ENCODE measurements at places on chromosomes 5 and 9.

- DNase-seq = no peak
Measured at GRCh38 chr5:125005266-125005665, 258.8 kb upstream of the ZNF608 start.

DNA sequence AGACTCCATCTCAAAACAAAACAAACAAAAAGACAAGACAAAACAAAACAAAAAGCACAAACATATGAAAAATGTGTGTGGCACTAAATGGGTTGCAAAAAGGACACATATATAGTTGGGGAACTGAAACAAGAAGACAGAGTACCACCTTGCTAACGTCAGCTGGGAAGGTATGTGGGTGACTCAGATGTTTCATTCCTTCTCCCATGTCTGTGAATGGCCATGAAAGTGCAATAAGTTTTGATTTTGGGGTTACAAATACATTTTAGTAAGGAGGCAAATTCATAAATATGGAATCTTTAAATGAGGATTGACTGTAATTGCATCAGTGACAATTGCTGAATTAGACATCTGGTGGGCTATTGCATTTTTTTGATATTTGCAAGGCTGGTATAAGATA, 81.6 kb upstream of the KLF4 start:
- no peak for DNase-seq

DNA sequence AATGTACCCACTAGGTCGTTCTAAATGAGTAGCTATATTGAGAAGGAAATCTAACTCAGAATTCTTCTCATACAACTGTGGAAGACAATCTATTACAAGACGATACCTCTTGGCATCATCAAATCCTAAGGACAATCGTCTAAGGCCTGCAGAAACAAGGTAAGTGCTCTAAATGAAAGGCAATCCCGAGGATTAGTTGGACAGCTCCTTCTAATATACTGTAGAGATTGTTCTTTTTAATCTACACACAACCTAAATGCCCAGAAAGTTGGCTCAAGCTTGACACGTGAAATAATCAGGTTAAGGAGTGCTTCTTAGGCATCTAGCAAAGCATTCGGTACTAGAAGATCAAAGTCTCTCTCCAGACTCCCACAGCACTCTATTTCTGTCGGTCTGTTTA, 55.1 kb downstream of the MED27 start:
- DNase-seq = no peak

DNA sequence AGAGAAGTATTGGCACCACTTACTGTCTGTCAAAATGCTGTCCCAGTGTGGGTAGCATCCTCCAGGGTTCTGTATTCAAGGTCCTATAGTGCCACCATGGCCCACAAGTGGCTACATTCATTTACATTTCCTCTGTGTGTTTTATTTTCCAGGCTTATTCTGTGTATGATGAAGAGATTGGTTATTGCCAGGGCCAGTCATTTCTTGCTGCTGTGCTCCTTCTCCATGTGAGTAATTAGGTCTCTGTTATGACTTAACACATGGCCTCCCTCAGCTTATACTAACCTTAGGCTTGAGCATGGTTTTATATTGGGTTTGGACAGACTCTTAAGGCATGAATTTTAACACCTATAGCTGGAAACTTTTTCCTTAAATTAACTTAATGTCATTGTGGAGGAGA, 36.7 kb downstream of the GPR21 start:
- no peak for DNase-seq

DNA sequence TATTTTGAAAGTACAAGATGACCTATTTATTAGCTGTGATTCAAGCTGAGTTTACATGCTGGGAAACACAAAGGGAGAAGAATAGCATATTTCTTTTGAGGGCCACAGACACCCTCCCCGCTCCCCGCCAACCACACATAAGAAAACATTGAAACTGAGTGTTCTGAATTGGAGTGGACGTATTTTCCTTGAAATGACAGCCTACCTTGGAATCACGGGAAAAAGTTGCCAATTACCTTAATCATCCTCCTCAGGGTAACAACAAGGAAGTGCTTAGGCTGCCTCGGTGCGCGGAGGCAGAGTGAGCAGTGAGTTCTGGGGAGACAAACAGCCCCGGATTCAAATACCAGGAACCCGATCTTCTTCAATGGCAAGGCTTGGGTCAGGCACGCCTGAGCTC, 31.4 kb downstream of the CFAP77 start:
- DNase-seq = no peak

- no peak for DNase-seq
Measured at GRCh38 chr5:106956886-106957285, 713.9 kb downstream of the EFNA5 start.

DNA sequence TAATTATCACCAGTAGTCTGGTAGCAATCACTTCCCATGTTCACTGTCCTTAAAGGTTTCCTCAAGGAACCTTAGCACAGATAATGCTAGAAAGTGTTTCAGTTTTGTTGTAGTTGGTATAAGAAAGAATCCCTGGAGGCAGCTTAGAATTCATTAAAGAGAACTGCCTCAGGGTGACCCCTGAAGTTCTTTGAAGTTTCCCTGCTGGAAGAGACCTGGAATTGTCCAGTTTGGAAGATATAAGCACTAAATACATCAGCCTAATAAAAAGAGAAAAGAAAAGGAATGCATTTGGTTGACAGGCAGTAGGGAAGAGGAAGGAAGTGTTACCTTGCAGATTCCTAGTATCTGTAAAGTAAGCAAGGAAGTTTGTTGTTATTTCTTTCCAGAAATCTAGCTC, 999.6 kb upstream of the DMAC1 start:
- no peak for DNase-seq

DNA sequence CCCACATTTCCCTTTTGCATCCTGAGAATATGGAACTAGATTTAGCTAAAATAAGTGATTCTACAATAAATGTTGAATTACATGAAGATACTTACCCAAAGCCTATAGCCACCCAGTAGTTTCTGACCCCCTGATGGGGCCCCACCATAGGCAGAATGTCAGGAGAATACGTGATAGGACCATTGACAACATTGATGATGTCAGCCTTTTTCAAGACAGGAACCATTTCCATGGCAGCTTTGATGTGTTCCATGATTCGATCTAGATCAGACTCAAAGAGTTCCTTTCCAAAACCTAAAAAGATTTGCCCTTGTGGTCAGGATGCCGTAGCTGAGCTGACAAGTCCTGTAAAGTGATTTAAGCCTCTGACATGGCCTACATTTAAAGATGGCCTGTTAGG, 27.3 kb downstream of the DMGDH start:
- no peak for DNase-seq

DNA sequence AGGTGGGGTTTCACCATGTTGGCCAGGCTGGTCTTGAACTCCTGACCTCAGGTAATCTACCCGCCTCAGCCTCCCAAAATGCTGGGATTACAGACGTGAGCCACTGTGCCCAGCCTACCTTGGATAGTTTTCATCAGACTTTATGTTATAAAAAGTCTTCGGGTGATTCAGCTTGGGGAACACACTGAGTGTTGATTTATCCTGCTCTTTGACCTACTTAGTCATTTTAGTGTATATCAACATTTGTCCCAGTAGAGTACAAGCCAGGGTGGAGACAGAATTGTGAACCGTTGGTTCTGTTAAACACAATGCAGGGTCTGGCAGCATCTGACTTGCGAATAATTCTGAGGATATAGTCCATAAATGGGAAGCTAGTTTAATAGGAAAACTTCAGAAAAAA, 39.7 kb downstream of the NFX1 start:
- no peak for DNase-seq

GRCh38 chr5:1728846-1729245, 70.8 kb downstream of the MRPL36 start:
- DNase-seq = no peak
